ENCODE measurements at places on chromosomes 1 and 21.

DNA sequence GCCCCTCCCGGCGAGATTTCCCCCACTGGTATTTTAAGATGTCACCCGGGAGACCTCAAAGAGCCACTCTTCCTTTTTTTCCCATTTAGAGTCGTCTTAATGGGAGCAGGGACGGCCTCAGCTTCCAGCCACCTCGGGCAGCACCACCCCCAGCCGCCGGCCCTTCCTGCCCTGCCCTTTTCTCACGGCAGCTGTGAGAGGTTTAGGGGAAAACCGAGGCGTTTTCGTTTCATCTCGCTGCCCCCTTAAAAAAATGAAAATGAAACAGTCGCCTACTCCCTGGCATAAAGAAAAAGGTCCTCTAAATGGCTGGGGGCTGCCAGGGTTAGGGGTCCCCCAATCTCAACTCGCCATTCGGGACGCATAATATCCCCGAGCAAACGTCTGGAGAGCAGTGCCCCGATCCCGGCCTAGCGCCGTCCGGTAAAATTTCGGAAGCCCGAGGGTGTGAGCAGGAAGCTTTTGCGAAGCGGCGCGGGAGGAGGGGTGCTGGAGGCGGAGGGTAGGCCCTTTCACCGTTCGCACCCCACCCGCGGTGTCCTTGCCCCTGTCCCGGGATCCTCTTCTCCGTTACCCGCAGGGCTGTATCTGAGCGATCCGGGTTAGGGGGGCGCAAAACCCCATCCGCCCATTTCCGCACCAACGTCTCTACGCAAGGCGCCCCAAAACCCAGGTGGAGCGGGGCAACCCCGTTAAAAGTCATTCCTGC is 1.2 kb downstream of the RUNX3 start:
- DNase-seq: no peak

- DNase-seq: no peak
Measured at GRCh38 chr1:36515315-36516138, 32.8 kb upstream of the CSF3R start.

DNA sequence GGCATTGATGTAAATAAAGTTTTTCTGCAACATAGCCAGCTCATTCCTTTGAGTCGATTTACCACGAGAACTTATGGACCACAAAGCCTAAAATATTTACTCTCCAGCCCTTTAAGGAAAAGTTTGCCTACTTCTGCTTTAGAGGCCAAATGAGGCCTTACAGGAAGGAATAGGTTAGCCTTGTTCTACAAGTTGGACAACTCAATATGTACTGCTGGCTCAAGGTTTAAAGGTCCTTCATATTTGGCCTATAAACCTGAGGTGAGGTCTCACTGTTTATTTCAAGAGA is 144.5 kb upstream of the DNAH14 start:
- DNase-seq: peak; percentile 66

GRCh38 chr1:234342774-234343173 is 30.5 kb upstream of the COA6 start:
- DNase-seq: no peak

DNA sequence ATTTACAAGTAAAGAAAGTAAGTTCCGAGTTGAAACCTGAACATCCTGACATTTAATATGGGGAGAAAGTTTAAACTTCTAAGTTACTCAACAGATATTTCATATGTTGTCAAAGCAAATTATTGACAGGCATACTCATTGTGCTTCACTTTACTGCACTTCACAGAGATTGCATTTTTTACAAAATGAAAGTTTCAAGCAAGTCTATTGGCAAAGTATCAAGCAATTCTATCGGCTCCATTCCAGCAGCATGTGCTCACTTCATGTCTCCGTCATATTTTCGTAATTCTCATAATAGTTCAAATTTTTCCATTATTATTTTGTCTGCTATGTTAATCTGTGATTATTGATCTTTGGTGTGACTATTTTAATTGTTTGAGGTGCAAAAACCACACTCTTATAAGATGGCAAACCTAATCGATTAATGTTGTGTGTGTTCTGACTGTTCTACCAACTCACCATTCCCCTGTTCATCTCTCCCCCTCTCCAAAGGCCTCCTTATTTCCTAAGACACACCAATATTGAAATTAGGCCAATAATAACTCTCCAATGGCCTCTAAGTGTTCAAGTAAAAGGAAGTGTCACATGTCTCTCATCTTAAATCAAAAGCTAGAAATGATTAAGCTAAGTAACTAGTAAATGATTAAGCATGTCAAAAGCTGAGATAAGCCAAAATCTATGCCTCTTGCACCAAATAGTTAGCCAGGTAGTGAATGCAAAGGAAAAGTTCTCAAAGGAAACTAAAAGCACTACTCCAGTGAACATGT is 68.2 kb upstream of the BCL9 start:
- peak; percentile 28 for DNase-seq

DNA sequence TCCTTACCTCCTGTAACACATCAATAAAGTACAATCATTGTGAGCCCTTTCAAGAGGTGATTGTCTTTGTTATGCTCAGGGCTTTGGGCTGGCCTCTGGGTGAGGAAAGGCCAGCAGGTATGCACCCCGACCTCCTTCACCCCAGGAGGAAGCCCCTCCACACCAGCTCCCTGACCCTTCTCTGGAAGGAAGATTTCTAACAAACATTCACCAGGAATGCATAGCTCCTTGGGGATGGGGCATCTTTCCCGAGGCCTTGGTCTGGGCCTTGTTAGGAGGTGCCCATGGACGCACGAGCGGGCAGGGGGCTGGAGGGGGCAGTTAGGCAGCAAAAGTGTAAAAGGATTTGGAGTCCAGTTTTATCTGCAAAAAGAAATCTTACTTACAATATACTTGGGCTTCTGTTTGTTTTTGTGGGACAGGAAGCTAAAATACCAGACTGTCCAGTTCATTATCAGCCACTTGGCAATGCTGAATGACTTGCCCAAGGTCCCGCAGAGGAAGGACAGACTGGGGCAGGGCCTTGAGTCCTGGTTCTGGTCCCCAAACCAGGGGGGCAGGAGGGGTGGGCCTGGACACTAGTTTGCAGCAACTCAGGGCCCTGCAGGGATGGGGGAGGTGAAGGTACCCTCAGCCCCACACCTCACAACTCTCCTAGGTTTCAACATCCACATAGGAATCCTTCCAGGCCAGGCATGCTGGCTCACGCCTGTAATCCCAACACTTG is 10.1 kb downstream of the ZC3H12A start:
- DNase-seq: no peak

DNA sequence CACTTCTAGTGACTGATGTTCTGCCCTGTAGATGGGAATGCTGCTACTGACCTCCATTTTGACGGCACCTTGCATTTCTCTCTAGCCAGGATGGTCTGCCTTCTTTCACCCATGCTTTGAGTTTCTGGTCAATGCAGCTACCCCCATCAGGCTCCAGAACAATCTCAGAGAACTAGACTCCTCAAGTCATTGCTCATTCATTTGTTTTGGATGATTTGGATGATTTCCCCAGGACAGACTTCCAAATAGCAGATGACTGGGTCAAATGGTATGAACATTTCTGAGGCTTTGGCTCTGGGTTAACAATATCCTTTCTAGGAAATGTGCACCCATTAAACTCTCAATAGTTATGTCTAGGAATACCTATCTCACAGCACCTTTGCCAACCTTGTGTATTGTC is 63.9 kb downstream of the CSMD2 start:
- peak; percentile 93 for DNase-seq

DNA sequence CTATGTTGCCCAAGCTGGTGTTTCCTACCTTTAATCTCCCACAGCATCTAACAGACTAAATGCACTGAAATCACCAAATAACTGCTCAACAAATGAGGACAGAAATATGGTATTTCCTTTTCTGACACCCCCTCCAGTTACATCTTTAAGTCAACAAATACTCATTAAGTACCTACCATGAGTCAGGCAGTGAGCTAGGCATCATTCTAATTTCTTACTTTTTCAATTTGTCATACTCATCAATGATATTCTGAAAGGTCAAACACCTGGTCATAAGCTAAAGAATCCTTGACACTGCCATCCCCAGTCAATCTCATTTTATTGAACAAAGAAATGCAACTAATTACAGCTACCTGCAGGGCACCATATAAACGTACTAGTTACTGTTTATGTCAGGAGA is 36.6 kb downstream of the LUZP1 start:
- no peak for DNase-seq

- DNase-seq: no peak
Measured at GRCh38 chr1:169890761-169891538, 2.7 kb downstream of the SCYL3 start.

DNA sequence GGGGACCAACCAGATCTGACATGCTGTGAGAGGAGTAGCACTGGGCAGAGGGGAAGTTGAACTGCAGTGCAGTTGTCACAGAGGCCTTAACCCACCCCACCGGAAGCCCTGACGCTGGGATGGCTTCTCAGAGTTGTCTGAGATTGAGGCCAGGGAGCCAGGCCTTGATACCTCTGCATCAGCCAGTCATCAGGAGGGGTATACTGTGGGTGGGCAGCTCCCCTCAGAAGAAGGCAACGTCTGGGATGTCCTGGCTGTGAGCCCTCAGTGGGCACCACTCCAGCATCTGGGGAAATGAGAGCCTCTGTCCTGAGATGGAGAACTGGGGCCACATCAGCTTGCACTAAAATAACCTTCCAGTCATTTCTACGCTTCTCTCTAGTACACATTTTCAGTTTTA is 47.9 kb upstream of the BCAR3 start:
- DNase-seq: no peak

All from fibroblast of upper back skin (primary cell).